ENCODE measurements at places on chromosomes 7 and 10. TPM values are rescaled to one million over a fixed set of nuclear protein-coding genes. Genes with fewer than 3 reads are reported as not detected.

DNA sequence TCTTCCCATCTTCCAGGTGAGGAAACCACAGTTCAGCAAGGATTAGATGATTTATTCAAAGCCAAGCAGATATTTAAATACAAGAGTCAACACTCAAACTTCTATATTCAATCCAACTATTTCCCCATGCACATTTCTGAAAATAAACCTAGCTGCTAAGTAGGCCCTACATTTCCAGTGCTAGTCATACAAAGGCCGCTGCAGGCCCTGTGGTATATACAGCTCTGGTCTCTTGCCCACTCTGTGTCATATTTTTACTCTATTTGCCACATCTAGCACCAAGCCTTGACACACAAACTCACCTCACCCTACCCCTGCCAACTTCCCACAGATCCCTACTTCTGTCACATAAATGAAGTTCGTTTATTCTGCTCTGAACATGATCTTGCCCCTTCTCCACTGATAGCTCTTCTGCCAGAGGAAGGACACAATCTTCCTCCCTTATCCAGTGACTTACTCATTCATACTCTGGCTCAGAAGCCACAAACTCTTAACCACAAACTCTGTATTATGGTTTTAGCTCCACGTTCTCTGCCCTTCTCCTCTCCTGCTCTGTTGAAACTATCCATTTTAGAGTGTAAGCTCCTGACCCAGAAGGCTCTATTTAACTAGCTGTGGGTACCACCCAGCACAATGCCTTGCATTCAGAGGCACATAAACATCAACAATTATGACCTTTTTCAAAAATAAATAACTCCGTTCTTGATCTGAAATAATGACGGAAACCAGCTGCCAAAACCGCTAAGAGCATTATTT lies 180.7 kb downstream of the CPEB3 start:
- DNase-seq, result no peak

DNA sequence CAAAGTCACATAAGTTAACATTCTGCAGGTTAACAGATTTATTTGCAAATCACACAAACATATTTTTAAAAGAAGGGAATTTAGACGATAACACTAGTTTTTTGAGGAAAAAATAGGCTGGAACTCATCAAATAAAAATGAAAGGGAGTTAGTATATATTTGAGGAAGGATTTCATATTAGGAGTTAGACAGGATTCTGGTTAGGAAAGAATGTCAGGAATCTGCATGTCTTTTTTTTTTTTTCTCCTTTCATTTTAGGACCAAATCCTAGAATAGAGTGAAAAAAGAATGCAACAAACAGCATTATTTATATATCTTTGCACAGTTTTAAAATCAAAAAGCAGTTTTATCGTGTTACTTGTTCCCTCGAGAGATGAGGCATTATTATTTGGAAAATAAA lies 8.9 kb upstream of the TRDMT1 start:
- no peak for DNase-seq

GRCh38 chr10:76149602-76150138 lies 718.2 kb downstream of the LRMDA start:
- no peak for DNase-seq

- no peak for DNase-seq
Observed at GRCh38 chr7:23353172-23353571, 54.0 kb downstream of the MALSU1 start.

DNA sequence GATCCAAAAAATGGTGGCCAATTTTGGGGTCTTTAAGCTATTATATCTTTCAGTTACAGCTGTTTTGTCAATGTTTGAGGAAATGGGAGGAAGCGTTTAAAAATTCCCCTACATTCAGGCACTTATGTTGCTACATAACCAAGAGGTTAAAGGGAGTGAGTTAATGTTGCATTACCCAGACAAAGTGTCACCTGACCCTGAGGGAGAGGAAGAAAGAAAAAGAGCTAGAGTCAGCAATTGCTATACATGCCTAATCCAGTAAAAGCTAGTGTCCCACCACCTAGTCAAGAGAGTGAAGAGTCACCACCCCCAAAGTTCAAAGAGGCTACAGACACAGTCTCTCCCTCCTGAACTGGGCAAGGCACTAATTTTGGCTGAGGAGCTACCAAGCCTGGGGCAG lies 69.5 kb upstream of the ZNF92 start:
- DNase-seq, result no peak

DNA sequence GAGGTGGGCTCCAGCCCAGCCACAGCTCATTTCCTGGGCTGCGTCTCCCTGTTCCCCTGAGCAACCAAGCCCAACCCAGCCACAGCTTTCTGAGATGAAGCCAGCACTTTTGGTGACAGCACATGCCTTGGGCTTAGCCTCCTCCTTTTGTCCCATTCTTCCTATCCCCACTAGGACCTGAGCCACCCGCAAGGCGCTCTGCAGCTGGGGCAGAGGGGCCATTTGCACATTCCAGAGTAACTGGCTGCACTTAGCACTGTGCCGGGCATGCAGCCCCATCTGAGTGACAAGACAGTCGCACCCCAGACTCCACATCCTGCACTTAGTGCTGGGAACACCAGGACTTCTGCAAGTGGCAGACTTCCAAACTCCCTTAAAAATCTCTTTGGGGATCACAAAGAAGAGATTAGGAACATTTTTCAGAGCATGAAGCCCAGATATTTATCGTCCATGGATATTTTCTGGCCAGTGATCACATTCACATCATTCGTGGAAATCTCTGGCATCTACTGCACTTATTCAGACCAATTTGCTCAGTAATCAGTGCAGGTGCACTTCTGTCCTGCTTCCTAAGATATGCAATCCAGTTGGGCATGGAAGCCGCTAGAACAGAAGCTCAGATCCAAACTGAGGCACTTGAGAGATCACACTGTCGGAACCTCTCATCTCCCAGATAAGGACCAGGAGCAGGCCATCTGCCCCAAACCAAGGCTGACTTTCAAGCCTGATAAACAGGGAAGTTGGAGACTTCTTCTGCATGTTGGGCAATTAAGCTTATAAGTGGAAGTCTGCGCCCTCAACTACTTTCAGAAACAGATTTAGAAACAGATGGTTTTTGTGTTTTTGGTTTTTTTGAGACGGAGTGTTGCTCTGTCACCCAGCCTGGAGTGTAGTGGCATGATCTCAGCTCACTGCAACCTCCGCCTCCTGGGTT lies 26.4 kb downstream of the CHST15 start:
- no peak for DNase-seq

DNA sequence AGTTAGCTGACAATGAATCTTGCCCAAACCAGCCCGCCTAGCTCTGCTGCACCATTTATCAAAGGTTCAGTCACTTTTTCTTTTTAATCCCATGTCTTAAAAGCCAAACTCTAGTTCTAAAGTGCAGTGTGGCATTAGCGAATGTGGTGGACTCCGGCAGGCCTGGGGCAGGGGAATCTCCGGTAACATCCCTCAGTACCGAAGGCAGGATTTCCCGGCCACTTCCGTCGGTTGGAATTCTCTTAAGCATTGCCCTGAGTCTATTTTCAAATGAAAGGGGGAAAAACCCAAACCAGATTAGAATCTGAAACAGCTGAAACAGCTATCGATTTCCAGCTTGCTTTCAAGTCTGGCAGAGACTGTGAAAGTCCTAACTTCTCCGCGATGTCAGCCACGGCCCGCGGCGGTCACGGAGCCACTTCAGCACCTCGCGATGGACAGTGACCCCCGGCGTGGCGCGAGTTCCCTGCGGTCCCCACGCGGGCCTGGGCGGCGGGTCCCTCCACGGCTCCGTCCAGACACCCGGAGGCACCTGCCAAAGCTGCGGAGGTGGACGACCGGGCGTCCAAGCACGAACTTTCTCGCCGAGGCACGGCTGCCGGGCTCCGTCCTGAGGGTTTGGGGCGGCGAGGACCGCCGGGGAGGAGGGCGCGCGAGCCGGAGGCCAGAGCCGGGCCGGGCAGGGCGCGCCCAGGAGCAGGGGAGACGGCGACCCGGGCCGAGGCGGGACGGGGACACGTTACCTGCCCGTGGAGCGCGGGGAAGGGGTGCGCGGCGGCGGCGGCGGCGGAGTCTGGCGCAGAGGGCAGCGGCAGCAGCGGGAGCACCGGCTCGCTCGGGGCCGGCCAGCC lies 745 bp downstream of the TCERG1L start:
- DNase-seq, result no peak

GRCh38 chr7:5143935-5144903 lies 45.8 kb upstream of the WIPI2 start:
- DNase-seq, result no peak

DNA sequence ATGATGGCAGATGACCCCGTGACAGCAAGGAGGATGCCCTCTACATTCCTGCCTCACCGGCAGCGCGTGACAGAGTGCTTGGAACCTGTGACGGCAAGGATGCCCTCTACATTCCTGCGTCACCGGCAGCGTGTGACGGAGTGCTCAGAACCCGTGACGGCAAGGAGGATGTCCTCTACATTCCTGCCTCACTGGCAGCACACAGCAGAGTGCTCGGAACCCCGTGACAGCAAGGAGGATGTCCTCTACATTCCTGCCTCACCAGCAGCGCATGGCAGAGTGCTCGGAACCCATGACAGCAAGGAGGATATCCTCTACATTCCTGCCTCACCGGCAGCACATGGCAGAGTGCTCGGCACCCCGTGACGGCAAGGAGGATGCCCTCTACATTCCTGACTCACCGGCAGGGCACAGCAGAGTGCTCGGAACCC lies 231.0 kb downstream of the DIP2C start:
- no peak for DNase-seq

DNA sequence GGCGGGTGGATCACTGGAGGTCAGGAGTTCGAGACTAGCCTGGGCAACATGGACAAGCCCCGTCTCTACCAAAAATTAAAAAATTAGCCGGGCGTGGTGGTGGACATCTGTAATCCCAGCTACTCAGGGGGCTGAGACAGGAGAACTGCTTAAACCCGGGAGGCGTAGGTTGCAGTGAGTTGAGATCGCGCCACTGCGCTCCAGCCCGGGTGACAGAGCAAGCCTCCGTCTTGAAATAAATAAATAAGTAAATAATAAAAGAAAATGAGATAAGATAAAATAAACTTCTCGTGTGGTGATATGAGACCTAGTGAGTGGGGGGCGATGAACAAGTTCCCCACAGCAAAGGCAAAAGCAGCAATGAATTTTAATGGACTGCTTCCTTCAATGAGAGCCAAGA lies 33.6 kb upstream of the LMTK2 start:
- no peak for DNase-seq

- no peak for DNase-seq
Observed at GRCh38 chr10:48291190-48291589, 15.3 kb upstream of the MAPK8 start.

- DNase-seq, result no peak
Observed at GRCh38 chr10:120336911-120337540, 120.0 kb upstream of the PLPP4 start.

GRCh38 chr7:16563281-16564022 lies 36.8 kb downstream of the LRRC72 start:
- no peak for DNase-seq

DNA sequence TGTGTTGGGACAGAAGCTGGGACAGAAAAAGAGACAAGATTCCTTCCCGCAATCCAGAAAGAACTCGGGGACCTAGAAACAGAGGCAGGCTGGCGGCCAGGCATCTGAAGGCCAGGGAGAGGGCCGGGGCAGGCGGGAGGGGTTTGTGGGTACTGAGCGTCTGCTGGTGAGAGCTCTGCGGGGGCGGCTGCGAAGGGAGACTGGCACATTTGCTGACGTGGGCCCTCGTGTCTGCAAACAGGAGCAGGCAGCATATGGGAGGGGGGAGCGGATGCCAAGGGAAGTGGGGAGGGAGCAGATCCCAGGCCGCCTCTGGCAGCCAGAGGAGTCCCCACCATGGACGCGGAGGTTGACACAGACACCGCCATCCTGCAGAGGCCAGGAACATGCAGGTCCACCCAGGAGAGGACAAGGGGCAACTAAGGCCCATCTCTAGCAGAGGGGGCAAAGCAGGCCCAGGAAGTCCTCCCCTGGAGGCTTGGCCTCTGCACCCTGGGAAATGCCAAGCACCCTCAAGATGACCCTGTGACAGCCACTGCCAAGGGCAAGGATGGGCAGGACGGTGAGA lies 32.2 kb downstream of the KCNH2 start:
- no peak for DNase-seq

GRCh38 chr10:11663763-11664555 lies 52.5 kb upstream of the USP6NL start:
- DNase-seq, result no peak

DNA sequence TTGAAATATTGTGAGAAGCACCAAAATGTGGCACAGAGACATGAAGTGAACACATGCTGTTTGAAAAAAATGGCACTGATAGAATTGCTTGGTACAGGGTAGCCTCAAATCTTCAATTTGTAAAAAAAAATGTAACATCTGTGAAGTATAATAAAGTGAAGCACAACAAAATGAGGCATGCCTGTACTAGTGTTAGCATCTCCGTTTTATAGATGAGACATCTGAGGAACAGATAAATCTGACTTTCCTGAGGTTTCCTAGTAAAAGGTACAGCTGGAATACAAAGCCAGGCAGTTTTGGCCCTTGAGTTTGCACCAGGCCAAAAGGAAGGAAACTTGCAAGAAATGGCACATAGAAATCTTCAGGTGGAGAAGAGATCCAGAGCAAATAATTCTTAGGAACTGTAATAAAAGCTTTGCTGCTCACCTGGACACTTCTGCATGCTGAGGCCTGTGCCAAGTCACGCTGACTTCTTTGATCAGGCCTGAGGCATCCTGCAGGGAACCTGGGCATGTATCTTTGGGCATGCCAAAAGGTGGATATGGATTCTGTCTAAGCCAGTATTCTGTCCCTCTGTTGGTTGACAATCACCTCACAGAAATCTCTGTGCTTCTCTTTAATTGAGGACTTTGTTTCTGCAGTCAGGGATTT lies 251.5 kb upstream of the PLPP4 start:
- no peak for DNase-seq

DNA sequence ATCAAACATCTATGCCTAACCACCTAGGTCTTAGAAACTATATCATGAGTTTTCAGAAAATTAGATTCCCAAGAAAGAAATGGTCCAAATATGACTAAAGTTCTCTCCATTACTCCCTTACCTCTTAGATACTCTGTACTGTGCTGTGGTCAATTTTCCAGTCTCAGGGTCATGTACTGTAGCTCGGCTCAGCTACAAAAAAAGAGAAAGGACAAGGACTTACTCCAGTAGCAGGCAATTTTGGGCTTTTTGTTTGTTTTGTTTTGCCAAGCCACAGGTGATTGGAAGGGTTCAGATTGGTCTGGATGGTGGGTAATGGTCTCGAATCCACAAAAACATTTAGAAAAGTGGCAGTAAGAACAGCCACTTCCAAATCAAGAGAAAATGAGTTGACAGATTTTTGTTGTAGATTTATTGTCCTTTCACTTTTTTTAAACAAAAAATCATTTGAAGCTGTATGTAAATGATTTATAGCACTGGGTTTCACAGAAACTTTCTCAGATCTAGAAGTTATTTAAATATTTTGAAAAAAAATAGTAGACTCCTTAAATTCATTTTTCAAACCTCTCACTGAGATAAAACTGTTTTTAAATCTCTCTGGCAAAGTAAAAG lies 52.8 kb downstream of the P4HA1 start:
- DNase-seq, result no peak

GRCh38 chr7:135575296-135575695 lies 17.6 kb downstream of the NUP205 start:
- DNase-seq, result no peak

The AKR1C4 gene
- not detected for total RNA-seq

The BHLHA15 gene
- 1.8 TPM for total RNA-seq

The VWDE gene
- not detected for total RNA-seq

The CALHM1 gene
- not detected for total RNA-seq

The CPA1 gene
- not detected for total RNA-seq

The CALML5 gene
- total RNA-seq, result not detected

The KCND2 gene
- total RNA-seq, result 0.20 TPM

The OR9A2 gene
- total RNA-seq, result not detected

The CALML3 gene
- not detected for total RNA-seq

Data from gastrocnemius medialis (tissue), 4 donors.